ENCODE measurements at places on chromosomes 4 and X.
A peak's percentile ranks its signal among the peaks of the same experiment; 100 is the strongest.

DNA sequence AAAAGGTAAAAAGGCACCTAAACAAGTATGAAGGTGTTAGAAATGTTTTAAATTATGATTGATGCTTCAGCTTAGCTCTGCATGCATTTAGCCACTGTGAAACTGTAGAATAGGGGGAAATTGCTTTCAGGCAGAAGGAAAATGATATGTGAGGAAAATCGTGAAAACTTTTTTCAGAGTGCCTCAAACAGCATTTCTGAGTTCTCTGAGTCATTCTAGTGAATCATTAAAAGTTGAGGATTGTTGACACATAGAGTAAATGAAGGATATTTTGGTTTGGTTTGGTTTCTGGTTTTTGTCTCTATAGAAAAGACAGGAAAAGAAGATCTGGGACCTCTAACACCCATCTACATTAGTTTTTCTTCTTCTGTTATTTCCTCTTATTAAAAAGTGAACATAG lies 332.5 kb upstream of the TRAM1L1 start:
- DNase-seq, result no peak

DNA sequence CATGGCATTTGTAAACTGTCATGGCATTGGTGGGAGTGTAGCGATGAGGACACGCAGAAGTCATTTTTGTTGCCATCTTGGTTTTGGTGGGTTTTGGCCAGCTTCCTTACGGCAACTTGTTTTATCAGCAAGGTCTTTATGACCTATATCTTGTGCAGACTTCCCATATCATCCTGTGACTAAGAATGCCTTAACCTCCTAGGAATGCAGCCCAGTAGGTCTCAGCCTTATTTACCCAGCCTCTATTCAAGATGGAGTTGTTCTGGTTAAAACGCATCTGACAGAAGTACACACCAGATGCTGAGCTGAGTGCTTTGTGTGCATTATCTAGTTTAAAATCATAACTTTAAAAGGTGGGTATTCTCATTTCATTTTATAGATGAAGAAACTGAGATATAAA lies 268.8 kb upstream of the GALNT7 start:
- DNase-seq, result no peak

DNA sequence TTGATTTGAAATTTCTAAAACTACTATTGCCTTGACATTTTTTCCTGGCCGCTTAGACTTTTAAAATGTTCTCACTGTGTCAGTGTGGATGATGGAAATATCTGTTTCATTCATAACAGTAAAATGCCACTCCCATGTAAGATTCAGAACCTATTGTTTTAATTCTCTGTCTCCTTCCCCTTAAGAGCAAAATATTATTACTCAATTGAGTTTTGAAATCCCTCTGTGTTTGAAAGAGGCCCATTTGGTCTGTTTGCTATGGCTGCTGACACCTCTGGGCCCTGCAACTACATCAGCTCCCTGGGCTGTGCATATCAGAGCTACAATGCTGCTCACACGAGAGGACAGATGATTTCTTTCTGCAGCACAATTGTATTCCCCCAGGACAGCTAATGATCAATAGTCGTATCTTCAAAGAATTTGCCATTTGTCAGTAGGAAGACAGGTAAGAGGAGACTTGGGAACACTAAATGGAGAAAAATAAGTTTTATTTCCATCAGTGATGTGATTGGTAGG lies 388.0 kb upstream of the GALNT7 start:
- no peak for DNase-seq

- DNase-seq, result peak; percentile 92
Measured at GRCh38 chrX:9312922-9313867, 151.7 kb upstream of the TBL1X start.
